ENCODE measurements at places on chromosomes 5 and 9.

DNA sequence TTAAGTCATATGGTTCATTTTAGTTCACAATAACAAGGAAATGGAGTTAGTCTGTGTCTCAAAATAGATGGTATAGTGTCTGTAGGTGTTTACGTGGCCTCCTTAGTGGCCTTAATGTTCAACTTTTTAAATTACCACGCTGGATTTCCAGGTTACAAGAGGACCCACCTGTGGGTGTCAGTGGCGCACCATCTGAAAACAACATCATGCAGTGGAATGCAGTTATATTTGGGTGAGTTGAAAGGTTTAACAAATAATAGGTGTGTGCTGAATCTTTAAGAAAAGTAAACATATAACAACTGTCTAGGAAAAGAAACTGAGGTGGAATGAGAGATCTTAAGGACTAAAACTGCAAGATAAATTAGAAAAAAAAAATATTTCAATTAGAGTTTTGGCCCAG is 2.9 kb downstream of the UBE2B start:
- no peak for DNase-seq

DNA sequence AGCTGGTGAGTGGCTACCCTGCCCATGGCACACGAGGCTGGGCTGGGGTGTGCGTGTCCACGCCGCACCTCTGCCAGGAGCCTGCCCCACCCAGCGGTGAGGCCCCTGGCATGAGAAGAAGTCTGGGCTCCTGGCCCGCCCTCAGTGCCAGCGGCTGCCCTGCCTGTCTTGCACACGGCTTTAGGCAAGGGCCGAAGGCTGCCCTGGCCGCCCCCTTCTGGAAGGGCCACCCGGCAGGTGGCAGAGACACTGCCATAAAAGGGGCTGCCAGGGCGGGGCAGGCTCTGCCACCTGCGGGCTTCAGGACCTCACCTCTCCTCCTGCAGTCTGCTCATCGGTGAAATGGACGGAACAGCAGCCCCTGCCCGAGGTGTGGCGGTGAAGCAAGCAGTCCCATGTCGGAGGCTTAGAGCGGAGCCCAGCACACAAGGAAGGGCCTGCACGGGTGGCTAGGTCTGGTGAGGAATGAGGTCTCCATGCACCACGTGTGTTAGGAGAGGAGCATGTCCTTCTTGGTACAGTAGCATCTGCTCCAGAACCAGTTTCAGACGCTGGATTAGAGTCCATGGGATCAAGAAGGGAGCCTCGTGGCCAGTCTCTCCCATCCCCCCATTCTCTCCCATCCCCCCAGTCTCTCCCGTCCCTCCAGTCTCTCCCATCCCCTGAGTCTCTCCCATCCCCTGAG is 34.8 kb upstream of the TMEM250 start:
- DNase-seq = no peak

GRCh38 chr5:28414619-28415018 is 1376.2 kb upstream of the CDH9 start:
- DNase-seq = no peak

GRCh38 chr5:94908889-94909480 is 290.5 kb downstream of the SLF1 start:
- DNase-seq = no peak

DNA sequence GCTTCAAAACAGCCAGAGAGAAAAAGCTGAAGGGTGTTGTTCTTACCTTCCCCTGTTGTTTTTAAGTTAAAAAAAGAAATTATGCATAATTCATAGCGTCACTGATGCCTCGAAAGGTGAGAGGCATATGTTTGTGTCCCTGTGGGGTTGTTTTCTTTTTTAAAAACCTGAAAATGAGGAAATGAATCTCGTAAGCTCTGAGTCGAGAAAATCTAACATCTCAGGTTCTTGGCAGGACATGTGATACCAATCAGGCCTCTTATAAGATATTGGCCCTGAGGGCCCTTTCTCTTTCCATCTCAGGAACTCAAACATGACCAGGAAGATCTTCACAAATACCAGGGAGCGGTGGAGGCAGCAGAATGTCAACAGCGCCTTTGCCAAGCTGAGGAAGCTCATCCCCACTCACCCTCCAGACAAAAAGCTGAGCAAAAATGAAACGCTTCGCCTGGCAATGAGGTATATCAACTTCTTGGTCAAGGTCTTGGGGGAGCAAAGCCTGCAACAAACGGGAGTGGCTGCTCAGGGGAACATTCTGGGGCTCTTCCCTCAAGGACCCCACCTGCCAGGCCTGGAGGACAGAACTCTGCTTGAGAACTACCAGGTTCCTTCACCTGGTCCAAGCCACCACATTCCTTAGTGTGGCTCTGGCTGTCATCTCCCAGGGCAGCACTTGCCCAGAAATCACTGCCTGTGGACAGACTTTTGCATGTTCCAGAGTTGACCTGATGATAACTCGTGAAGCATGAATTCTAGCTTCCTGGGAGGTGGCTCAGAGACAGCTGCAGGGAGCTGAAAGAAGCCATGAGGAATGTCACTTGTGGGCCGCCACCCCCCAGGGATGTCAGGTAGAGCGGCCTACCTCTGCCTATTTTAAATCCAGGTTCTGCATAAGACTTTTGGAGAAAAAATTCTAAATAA is at the start of gene TAL2:
Gene TAL2, plus strand, starts transcription at position 274 of the 921 bp plus-strand sequence. Its CDS starts 40 bp downstream, at position 314.
- DNase-seq = no peak

- no peak for DNase-seq
Measured at GRCh38 chr5:122415801-122416120, 103.7 kb downstream of the SNCAIP start.

DNA sequence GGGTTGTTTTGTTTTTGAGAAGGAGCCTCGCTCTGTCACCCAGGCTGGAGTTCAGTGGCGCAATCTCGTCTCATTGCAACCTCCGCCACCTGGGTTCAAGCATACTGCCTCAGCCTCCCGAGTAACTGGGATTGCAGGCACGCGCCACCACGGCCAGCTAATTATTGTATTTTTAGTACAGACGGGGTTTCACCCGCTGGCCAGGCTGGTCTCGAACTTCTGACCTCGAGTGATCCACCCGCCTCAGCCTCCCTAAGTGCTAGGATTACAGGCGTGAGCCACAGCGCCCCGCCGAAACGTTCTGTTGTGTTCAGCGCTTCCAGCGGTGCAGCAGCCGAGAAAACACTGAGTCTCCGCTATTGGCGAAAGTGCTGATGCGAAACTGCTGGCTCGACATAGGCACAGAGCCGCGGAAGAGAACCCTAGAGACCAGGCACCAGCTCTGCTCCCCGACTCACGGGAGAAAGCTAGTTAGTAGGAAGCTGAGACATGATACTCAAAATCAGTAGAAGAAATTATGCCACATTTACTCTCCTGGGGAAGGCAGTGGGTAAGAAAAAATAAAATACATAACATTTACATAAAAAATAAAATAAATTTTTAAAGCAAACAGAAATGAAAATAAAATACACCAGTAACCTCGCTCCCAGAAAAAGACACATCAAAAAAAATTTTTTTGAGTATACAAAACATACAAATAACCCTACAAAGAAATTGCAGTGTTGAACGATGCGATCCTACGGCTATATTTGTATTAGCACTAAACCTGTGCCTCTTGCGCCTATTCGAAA is 31.6 kb downstream of the ANXA2R start:
- DNase-seq = peak; percentile 39

GRCh38 chr5:61969347-61969746 is 336.7 kb upstream of the KIF2A start:
- no peak for DNase-seq

GRCh38 chr9:114382699-114383520 is 4.9 kb downstream of the AKNA start:
- no peak for DNase-seq

GRCh38 chr9:107810461-107810961 is 320.9 kb upstream of the KLF4 start:
- DNase-seq = no peak

DNA sequence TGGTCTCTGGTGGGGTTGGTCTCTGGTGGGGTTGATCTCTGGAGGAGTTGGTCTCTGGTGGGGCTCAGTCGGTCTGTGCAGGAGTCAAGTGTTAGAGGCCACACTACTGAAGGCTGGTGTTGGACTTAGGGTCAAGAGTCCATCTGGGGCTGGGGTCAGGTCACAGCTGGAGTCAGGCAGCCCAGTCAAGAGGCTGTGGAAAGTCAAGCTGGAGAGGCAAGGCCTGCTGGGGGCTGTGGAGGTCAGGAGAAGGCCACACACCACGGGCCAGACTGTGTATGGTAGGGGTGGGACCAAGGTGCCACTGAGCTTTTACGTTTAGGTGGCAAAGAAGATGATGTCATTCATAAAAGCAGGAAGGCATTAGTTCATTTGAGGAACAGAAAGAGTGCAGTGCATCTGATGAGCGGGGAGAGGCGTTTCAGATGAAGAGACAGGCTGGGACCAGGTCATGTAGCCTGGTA is 16.7 kb upstream of the CD74 start:
- no peak for DNase-seq

DNA sequence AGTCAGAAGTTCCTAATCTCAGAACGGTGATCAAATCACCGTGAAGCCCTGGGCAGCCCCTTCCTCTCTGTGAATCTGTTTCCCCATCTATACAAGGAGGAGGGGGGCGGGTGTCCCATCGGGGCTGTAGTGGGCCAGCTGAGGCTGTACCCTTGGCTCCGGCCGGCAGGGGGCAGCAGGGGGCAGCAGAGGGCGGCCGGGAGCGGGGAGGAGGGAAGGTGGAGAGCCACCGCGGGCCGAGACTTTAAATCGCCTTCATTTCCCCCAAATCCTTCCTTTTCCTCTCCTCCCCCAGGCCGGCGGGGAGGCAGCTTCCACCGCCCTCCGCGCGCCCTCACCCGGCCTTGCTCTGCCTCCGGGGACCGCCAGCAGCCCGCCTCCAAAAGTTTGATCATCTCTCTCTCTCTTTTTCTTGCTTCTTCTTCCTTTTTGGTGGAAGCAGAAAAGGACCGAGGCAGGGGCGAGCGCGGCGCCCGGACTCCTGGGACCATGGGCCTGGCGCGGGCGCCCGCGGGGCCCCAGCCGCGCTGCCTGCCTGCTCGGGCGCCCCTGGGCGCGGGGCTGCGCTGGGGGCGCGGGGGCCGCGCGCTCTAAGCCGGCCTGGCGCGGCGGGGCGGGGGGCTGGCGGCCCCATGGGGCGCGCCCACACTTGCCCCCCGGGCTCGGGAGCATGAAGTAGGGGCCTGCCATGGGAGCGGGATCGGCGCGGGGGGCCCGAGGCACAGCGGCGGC is at the start of gene COL27A1:
Gene COL27A1, plus strand, starts transcription at position 275 of the 732 bp plus-strand sequence. Its CDS starts 414 bp downstream, at position 689.
- DNase-seq = no peak

DNA sequence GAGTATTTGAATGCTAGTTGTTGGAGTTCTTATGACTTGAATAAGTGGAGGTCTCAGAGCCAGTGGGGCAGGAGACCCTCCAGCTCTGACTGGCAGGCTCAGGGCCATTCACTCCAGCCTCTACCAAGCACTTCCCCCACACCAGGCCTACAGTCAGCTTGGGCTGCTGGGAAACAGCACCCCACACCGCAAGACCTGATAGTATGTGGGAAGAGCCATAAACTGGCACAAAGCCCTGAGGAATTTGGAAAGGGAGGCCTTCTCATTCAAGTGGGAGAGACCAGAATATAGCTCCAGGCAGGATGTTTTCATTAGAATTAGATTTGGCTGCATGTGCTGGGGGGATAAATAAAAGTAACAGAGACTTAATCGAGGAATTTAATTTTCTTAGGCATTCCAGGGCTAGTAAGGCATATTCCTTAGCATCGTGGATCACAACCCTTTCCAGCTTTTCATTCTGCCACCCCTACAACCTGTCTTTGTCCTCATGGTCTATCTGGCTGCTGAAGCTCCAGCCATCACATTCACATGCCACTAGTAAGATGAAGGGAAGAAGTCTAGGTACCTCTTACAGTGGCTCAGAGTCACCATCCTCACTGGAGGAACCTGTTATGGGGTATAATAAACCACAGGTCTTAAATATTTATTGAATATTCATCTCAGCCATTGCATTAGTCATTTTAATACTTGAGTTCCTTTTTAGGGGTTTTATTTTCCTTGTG is 47.5 kb downstream of the TMOD1 start:
- DNase-seq = no peak

- DNase-seq = no peak
Measured at GRCh38 chr9:109424618-109425017, 73.5 kb downstream of the PTPN3 start.
